Esophagus muscularis mucosa (tissue), 4 donors: ENCODE measurements at places on chromosomes 12 and 14. TPM values are rescaled to one million over a fixed set of nuclear protein-coding genes. Genes with fewer than 3 reads are reported as not detected.

SDR9C7 gene
- 0.42 TPM for total RNA-seq

KIF21A gene
- 9.3 TPM for total RNA-seq

PGAM5 gene
- total RNA-seq: 37.0 TPM

FOXJ2 gene
- total RNA-seq: 20.0 TPM

TSPAN19 gene
- total RNA-seq: not detected

OVCH1 gene
- not detected for total RNA-seq

CCDC196 gene
- total RNA-seq: not detected
